ENCODE measurements at places on chromosomes 1 and 21.

DNA sequence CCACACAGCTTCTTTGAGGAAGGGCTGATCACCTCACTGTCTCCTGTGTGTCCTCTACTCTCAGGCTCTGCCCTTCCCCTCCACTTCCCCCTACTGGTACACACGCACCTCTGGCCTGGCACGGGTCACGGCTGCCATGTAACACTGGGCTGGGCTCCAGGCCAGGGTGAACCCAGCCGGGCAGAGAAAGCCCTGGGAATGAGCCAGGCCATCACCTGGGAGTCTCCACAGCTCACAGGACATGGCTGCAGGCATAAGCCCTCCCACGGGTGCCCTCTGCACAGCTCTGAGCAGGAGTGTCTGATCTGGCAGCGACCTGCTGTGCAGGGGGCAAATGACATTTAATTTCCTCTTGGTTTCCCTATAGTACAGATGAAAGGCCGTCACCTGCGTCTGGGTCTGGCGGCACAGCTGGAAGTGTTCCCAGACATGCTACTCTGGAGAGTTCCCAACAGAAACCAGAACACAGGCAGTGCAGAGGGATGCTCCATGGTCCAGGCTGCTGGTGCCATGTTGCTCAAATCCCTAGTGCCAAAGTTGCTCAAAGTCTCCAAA is 61.2 kb downstream of the ERI3 start:
- no peak for DNase-seq

GRCh38 chr1:28258628-28259251 is 578 bp upstream of the SESN2 start:
- DNase-seq, result no peak

DNA sequence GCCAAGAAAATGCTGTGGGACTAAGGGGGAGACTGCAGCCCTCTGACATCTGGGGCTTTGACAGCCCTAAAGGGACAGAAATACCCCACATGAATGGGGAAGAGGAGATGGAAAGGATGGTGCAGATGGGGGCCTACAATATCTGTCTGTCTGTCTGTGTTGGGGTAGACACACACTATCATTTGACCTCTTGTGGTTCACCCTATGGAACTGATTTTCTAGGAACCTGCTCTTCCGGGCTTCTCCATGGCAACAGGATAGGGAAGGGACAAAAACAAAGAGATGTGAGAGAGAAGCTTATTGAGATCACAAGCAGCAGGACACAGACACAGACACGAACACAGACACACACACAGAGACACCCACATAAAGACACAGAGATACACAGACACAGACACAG is 17.1 kb downstream of the KIF21B start:
- no peak for DNase-seq

GRCh38 chr1:227725046-227725445 is 10.1 kb downstream of the JMJD4 start:
- no peak for DNase-seq

DNA sequence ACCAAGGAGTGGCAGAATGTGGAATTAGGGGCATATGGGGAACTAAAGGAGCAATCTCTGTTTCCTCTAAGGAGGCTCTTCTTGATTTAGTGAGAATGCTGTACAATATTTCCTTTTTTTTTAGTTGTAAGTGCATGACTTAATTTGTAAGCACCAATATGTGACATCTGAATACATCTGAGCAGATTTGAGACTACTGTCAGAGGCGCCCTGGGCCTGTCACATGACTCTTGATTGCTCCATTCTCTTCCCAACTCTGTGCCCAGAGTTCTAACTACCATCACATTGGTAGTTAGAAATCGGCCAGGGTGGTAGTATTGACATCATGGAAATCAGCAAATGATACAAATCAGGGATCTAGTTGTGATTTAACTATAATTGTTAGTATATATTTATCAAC is 110.1 kb upstream of the LMO4 start:
- no peak for DNase-seq

GRCh38 chr21:42271065-42271464 is 44.1 kb downstream of the TFF3 start:
- DNase-seq, result no peak

DNA sequence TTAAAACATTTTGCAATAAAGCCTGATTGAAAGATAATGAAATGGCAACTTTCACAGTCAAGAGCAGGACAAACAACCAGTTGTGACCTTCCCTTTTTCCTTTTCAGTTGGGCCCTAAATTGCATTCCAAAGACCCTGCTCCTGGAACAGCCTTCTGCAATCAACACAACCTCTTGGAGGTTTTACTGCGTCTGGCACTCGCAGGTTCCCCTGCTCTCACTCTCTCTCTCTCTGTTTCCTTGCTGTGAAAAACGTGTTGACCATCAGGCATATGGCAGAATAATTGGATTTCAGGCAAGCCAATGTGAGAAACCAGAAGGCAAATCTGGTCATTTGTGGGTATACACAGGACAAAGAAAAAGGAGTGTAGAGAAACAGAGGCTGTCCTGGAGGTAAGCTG is 23.2 kb downstream of the SLC44A5 start:
- DNase-seq, result no peak

DNA sequence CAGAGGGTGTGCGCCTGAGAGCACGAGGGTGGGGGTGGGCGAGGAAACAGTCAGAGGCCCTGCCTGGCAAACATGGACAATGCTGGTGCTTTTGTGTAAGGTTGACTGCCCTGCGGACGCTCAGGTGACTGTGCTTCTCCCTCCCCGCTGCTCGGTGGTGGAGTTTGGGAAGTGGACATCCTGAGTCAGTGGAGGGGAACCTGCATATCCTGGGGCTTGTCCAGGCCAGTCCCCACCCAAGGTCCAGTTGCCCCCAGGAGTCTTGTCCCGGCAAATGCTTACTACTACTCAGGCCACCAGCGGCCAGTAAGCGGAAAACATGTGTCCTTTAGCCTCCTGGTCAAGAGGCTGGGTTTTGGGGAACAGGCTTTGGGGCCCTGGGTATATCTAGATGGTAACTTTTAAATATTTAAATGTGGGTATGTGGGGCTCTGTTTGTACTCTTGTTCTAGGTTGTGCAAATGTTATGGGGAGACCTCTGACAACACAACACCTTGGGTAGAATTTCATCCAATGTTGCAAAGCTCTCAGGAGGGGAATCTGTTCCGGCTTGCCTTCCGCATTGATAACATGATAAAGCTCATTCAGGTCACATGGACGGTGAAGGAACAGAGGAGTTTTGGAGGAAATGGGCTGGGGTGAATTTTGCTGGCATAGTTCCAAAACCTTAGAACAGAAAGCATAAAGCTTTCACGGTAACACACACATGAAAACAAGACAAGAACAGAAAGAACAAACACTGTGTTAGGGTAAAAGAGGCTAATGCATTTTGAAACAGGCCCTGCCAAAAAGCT is 364.9 kb downstream of the PRDM2 start:
- no peak for DNase-seq

DNA sequence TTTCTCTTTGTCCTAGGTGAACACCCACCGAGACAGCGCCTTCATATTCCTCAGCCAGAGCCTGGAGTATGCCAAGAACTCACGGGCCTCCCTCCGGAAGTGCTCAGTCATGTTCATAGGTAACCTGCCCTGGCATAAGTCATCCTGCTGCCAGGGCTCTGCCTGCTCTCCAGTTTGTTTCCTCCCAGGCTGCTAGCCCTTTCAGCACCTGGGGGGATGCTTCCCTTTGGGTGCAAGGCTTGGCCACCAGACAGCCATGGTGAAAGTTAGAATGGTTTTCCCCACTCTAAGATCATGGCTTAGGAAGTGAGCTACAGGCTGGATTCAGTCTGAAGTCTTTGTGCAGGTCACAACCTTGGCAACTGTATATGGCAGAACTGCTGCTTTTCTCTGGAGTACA is 9.2 kb upstream of the TTC4 start:
- no peak for DNase-seq

DNA sequence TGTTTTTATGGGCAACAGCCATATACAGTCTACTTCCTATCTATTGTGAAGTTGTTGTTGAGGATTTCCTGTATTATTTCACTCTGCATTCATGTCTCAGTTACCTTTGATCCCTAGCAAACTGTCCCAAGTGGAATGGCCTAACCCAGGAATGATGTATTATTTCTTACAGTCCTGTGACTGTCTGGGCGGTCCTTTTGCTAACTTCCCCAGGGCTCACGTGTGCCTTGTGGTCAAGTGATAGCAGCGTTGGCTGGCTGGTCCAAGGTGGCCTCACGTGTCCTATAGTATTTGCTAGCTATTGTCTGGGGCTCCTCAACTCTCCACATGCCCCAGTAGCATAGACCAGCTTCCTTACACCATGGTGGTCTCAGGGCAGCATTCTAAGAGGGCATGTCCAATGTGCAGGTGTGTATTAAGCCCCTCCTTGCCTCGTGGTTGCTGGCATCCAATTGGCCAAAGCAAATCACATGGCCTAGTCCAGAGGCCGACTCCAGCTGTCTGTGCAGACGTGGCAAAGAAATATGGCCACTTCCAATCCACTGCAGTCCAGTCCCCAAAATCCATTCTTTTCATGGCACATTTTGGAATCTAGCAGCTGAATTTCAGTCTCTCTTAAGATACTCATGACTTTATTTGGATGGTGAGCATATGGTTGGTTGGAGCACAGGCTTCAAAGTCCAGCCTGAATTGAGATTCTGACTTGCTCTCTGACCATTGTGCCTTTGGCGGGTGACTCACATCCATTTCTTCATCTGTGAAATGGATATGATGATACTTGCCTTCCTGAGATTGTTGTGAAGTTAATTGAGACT is 94.1 kb downstream of the GALNT2 start:
- no peak for DNase-seq

- DNase-seq, result peak; percentile 81
Measured at GRCh38 chr1:178938959-178939317, 68.1 kb upstream of the ANGPTL1 start.

GRCh38 chr1:5991381-5992025 is 722 bp downstream of the NPHP4 start:
- peak; percentile 85 for DNase-seq

GRCh38 chr21:42142627-42143026 is 71.5 kb downstream of the UMODL1 start:
- no peak for DNase-seq

DNA sequence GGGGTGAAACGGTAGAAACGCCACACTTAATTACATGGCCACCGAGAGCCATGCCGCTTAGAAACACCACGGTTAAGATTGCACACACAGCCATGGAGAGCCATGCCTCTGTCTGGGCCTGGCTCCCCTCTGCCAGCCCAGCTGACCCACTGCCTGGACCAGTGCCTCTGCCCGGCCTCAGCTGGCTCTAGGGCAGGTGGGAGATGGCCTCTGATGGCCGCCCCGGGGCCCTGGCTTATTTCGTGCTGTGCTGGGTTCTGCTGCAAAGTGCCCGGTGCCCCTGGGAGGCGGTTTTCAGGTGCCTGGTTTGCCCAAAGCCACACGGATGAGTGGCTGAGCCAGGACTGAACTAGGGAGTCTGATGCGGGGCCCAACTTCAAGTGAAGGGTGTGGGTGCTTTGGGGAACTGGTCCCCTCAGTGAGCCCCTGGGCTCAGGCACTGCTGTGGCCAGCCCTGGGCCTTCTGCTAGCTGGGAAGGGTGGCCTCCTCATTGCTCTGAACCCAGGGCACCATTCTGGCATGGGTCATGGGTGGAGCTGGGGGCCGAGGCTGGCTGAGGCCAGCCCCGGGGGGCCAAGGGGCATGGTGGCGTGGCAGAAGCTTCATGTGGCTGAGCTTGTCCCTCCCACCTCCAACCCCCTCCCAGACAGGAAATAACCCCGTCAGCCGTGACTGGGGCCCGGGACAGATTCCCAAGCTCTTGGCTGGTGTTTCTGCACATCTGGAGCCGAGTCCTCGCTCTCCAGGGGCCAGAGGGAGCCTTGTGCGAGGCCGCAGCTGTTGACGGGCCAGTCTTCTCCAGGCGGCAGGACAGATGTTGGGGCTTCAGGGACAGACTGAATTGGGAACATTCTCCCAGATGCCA is 1.9 kb upstream of the GPR153 start:
- peak; percentile 73 for DNase-seq

GRCh38 chr1:54652168-54652567 is 10.6 kb downstream of the MROH7 start:
- DNase-seq, result no peak

GRCh38 chr1:222582099-222582774 is 7.5 kb downstream of the TAF1A start:
- DNase-seq, result peak; percentile 10

DNA sequence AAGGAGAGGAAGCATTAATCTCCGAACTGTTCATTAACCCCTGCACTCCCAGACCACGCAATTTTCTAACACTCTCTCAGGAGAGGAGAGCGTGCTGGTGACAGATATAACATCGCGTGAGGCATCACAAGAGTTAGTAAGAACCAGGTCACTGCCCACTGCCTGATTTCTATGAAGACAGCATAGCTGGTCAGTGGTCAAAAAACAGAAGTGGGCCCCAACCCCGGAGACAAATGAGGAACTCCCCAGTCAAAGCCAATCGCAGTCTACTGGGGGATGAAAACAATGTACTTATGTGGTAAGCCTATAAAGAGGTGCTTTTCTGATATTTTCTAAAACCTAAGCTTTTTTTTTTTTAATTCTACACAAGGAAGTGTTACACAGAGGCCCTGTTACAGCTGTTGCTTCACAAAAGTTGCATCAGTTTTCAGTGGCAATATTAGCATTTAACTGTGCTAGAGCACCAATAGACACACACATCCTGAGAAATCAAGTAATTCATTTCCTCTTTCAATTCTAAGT is 231.8 kb upstream of the IRF2BP2 start:
- peak; percentile 38 for DNase-seq

DNA sequence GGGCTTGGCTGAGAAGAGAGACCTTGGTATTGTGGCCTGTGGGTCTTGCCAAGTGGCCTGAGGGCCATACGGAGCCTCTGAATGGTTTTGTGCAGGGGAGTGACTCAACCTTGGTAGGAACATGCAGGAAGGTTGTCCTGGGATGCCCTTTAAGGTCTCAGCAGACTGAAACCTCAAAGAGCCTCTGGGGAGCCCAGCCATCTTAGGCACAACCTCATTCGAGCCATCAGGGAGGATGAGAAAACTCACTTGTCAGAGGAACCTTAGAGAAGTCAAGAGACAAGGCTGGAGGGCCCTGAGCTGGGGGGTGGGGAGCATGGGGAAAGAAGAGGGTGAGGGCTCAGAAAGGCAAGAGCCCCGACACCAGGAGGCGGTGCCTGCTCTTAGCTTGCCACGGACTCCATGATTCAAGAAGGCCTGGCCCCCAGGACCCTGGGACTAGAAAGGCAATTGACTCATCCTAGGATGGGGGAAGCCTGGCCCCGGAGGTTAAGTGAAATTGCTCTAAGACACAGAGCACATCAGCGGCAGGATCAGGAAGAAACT is 13.0 kb downstream of the IFI6 start:
- DNase-seq, result peak; percentile 65

DNA sequence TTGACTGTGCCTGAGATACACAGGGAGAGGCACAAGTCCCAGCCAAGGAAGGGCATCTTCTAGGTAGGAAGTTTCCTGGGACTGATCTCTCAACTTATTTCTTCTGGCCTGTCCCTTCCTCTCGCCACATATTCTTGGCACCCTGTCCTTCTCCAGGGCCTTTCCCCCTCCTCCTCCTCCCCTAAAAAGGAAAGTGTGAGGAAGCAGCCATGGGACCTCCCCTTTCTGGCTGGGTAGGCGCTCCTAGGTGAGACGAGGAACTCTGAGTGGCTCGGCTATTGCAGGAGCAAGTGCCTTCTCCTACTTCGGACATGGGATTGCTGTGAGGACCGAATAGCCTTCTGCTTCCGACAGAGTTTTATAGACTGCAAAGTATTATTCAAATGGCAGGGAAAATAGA is 15.5 kb upstream of the MTARC2 start:
- no peak for DNase-seq
